ENCODE measurements at places on chromosomes 6 and 20.

GRCh38 chr20:53370345-53370961 is 223.2 kb downstream of the ZNF217 start:
- DNase-seq: no peak

GRCh38 chr6:133953634-133954415 is 801 bp downstream of the TBPL1 start:
- no peak for DNase-seq

GRCh38 chr6:88165844-88166492 is at the start of gene CNR1:
Gene CNR1 (minus strand): TSS chr6:88166347. CDS start chr6:88145274, 21,073 bp downstream.
- peak; percentile 42 for DNase-seq

DNA sequence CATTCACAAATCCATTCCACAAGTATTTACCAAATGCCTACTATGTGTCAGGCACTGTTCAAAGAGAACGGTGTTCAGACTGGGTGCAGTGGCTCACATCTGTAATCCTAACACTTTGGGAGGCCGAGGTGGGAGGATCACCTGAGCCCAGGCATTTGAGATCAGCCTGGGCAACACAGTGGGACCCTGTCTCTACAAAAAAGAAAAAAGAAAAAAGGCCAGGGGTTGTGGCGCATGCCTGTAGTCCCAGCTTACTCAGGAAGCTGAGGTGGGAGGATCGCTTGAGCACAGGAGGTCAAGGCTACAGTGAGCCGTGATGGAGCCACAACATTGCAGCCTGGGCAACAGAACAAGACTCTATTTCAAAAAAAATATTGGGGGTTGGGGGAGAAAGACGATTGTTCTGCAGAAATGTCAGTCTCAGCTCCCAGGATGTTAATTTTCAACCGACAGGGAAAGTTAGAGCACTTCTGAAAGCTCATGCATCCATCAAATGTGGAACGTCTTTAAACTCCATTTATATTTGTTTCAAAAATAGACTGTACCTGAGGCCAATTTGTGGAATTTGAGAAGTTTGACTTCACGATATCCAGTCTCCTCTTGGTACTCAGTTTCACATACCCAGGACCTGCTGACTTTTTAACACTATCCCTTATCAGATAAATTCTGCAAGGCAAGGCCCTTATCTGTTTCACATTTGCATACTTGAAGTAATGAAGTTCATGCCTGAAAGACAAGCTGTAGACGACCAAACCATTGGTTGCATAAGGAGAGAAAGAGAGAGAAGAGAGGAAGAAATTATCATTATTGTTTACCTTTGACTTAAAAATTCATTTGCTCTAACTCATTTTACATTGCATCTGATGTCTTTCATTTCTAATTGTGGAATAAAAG is 14.8 kb upstream of the BTN3A2 start:
- no peak for DNase-seq

DNA sequence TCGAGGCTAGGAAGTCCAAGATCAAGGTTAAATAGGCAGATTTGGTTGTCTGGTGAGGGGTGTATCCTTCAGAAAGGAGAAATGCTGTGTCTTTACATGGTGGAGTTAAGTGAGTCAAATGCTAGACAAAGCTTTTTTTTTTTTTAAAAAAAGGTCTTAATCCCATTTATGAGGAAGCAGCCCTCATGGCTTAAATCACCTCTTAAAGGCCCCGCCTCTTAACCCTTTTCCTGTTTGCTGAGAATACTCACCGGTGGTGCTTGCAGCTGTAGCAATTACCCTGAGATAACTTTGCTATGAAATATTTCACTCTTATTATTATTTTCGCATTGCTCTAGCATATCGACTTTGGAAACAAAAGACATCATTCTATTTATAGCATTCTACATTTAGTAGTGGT is 30.8 kb downstream of the FBXO30 start:
- DNase-seq: no peak

- no peak for DNase-seq
Measured at GRCh38 chr6:22296067-22296466, 769 bp downstream of the PRL start.

GRCh38 chr6:108739496-108740330 is 108.5 kb upstream of the ARMC2 start:
- no peak for DNase-seq

DNA sequence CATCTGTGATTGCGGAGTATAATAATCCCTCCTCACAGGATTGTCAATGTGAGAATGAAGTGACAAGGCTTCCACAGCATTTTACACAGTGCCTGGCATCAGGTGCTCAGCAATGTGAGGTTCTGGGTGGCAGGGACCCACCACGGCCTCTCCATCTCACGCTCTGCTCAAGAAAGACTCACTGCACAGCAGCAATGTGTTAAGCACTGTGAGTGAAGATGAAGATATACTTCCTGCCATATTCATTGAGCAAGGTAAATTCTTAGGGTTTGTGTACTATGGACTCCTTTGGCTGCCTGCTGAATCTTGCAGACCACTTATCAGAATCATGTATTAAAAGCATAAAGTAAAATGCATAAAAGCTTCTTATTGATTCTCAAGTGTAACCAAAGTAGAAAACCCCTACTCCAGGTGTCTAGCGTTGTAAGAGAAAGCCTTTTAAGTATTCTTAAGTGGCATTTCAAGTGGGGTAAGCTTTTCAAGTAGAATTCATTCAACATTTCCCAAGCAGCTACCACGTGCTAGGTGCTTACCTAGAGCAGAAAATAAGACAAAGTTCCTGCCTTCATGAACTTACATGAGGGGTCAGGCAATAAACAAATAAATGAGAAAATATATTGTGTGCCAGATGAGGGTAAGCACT is 17.0 kb upstream of the MEP1A start:
- DNase-seq: no peak

GRCh38 chr6:1622220-1622850 is 12.6 kb downstream of the FOXC1 start:
- DNase-seq: no peak

DNA sequence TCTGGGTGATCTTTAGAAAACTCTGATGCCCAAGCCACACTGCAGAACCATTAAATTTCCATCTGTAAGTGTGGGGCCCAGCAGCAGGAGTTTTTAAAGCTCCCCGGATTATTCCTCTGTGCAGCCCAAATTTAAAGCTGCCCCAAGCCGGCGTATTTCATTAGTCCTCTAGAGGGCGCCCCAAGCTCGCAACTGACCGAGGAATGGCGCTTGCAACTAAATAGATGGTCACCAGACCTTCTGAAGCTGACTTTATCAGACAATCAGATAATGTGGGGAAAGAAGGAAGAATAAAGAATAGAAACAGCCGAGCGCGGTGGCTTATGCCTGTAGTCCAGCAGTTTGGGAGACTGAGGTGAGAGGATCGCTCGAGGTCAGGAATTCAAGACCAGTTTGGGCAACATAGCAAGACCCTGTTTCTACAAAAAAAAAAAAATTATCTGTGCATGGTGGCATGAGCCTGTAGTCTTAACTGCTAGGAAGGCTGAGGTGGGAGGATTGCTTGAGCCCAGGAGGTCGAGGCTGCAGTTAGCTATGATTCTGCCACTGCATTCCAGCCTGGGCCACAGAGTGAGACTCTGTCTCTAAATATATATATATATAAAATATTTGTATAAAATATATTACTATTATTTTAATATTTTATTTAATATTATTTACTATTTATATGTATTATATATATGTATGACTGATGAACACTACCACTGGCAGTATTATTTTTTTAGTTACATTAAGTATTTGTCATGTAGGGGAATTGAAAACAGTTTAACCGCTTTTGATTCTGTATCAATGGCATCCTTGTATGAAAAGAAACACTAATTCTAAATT is 56.0 kb downstream of the OTOR start:
- DNase-seq: peak; percentile 29

DNA sequence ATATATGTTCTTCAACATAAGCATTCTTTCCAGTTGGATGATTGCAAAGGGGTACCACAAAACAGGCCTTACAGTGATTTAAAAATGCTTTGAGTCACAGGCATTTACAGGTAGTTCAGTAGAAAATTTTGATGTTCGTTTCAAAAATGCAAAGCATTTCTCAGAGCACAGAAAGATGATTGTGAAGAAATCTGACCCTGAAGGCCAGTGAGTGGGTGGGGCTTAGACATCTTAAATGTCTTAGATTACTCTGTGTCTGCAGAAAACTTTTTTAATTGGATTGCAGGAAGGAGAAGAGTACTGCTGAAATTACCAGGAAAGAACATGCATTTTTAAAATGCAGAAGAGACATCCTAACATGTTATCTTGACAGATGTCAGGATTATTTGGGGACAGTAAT is 268.3 kb downstream of the CDKAL1 start:
- DNase-seq: no peak

GRCh38 chr6:121847806-121848522 is 412.5 kb downstream of the GJA1 start:
- DNase-seq: no peak

Data from amygdala (tissue), 56 donors.